ENCODE measurements at places on chromosomes 16 and 17.

DNA sequence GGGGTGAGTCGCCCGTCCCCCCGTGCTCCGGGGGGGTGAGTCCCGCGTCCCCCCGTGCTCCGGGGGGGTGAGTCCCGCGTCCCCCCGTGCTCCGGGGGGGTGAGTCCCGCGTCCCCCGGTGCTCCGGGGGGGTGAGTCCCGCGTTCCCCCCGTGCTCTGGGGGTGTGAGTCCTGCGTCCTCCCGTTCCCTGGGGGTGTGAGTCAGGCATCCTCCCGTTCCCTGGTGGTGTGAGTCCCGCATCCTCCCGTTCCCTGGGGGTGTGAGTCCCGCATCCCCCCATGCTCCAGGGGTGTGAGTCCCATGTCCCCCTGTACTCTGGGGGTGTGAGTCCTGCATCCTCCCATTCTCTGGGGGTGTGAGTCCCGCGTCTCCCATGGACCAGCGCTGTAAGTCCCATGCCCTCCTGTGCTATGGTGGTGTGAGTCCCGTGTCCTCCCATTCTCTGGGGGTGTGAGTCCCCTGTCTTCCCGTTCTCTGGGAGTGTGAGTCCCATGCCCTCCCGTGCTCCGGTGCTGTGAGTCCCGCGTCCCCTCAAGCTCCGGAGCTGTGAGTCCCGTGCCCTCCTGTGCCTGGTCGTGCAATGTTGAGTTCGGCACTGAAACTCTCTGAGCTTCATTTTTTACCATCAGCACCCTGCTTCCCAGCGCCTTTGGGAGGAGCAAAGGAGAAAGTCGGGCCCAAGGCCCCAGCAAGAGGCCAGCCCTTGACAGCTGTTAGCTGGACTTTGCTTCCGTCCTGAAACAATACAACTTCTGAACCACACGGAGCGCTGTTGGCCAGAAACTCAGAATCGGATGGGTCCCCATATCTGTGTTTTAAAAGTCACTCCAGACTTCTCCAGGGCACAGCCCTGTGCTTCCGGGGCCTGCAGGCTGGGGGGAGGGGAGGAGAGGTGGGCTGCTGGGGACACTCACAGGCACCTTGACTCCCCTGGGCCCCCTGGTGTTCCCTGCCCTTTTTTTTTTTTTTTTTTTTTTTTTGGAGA is 11.5 kb upstream of the ZC3H18 start:
- no peak for DNase-seq

- no peak for DNase-seq
Observed at GRCh38 chr17:70825321-70826125, 656.2 kb downstream of the KCNJ2 start.

- no peak for DNase-seq
Observed at GRCh38 chr16:3691761-3692160, 25.6 kb downstream of the TRAP1 start.

- DNase-seq, result no peak
Observed at GRCh38 chr17:14730821-14731220, 429.9 kb downstream of the HS3ST3B1 start.

- peak; percentile 53 for DNase-seq
Observed at GRCh38 chr16:361872-362701, 8.3 kb downstream of the MRPL28 start.

- DNase-seq, result no peak
Observed at GRCh38 chr16:1093284-1094123, 2.5 kb downstream of the C1QTNF8 start.

- no peak for DNase-seq
Observed at GRCh38 chr16:79047337-79047736, 553.2 kb downstream of the MAF start.

DNA sequence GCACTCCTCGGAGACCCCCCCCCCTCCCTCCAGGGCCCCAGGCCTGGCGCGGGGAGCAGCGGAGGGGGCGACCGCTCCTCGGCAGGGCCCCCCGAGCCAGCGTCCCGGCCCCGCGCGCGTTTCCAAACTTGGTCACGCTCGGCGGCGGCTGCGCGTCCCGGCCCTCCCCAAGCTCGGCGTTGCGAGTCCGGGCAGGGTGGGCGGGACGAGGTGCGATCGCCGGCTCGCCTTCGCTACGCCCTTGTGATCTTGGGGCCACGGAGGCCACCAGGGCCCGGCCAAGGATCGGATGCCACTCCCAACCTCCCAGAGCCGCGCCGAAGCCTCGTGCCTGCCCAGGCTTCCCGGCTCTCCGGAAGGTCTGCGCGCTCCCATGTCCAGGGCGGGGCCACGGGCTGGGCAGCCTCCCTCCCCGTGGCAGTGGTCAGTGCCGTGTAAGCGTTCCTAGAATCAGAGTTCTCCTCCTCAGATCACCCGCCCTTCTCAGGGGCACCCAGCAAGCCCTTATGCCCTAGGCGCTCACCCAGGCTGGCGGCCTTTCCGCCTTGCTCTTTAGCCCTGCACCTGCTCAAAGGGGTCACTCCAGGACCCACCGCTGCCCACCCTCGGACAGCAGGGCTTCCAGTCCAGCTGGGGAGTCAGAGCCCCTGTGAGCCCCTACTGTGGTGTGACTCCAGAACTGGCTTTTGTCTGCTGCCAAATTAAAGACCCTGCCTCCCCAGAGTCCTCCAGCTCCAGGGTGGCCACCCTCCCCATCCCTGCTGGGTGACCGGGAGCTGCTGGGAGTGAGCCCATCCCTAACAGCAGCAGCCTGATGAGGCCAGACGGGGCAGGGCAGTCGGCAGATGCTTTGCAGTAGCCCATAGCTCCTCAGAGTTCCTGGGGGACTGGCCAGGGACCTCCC is 12.2 kb upstream of the MRPS23 start:
- no peak for DNase-seq

DNA sequence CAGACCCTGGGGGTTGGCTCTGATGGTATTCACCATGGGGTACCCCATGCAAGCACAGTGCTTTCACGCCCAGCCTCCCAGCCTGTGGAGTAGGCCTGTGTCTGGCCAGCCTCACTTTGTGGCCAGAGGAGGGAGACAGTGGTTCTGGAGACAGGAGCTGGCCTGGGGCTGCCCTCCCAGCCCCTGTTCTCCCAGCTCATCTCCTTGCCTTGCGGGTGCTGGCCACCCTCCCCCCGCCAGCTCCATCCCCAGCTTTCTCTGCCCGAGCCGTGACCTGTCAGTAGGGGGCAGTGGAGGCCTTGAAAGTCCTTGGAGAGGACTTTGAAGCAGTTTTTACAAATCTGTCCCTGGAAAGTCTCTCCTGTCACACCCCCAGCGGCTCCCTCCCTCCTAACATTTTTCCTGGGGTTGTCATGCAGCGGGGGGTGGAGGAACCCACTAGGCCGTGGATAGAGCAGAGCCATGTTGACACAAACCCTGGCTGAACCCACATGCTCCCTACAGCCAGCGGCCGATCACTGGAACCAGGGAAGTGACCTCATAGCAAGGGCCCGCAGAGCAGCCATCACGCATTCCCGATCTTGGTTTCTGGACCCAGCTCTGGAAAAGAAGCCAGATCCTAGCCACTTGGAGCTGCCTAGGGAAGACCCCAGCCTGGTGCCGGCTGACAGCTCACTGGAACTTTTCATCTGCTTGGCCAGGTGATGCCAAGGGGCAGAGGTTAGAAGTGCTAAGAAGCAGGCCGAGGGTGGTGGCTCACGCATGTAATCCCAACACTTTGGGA is 289.4 kb downstream of the SEC14L1 start:
- DNase-seq, result peak; percentile 65

- peak; percentile 90 for DNase-seq
Observed at GRCh38 chr17:5281814-5282641, at the start of gene RABEP1. RABEP1 (plus strand) TSS chr17:5282284; CDS start chr17:5282487, 203 bp downstream.

DNA sequence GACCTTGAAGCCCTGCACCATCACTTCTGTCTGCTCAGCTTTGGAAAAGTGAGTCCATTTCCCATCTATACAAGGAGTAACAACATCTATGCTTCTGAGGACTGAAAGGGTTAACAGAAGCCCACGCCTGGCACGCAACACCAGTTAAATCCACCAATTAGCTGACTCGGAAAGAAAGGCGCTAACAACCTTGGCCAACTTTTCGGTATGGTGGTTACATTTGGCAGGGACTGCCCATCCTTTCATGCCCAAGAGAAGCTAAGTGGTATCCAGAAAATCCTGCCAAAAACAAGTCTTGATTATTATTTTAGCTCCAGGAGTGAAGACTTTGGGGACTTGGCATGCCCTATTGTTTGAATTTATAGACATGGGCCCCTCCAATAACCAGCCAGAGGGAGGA is 202.3 kb upstream of the RPL38 start:
- DNase-seq, result no peak

DNA sequence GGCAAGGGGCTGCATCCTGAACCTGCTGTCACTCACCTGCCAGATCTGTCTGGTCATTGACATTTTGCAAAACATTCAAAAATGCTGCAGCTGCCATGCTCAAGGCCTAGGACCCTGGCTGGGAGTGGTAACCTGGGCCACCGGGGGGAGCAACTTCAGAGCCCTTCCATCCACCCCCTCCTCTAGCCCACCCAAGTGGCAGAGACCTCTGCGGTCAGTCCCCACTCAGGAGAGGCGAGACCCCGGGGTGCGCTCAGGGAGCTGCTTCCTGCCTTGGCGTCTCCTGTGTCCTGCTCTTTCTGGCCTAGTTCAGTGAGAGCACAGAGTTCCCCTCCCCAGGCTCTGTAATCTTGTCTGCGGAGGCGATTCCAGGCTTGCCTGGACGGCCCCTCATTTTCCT is 108.8 kb downstream of the CCDC182 start:
- no peak for DNase-seq

DNA sequence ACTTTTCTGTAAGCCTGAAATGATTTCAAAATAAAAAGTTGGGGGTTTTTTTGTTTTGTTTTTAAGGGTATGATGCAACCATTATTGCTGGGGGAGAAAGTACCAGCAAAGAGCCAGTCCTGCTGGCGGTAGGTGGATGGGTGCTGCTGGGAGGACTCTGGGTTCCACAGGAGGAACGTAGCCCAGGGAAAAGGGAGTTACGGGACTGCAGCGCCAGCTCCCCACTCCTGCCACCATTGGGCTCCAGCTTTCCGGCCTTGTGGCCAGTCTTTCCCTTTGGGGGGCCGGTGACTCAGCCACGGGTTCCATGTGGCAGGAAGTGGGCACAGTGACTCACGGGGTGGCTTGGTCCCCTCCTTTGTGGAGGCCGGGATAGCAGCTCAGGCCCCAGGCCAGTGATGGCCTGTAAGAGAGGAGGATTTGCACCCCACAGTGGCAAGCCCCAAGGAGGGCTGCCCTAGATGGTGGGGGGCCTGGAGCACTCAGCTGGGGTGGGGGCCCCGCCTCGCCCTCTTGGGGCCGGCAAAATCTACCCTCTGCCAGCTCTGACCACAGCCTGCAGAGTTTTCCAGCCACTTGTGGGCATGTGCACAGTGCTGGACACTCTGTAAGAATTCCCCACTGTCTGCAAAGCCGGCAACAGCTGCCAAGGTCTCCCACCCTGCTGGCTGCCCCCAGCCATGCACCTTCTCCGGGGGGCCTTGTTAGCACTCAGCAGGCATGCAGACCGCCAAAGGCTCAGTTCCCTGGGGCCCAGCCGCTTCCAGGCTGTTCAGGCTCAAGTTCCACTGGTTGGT is 30.4 kb downstream of the SOCS3 start:
- DNase-seq, result no peak

DNA sequence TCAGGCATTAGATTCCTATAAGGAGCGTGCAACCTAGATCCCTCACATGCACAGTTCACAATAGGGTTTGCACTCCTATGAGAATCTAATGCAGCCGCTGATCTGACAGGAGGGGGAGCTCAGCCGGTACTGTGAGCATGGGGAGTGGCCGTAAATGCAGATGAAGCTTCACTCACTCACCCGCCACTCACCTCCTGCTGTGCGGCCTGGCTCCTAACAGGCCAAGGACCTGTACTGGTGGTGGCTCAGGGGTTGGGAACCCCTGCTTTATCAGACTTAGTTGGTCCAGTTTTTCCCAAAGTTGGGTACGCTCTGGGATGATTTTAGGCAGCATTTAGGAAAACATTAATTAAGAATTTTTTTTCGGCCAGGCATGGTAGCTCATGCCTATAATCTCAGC is 103.8 kb downstream of the MARF1 start:
- no peak for DNase-seq

GRCh38 chr17:64507413-64507782 is 621 bp downstream of the CEP95 start:
- DNase-seq, result no peak

- DNase-seq, result no peak
Observed at GRCh38 chr17:26818736-26819135, 475.2 kb upstream of the WSB1 start.

DNA sequence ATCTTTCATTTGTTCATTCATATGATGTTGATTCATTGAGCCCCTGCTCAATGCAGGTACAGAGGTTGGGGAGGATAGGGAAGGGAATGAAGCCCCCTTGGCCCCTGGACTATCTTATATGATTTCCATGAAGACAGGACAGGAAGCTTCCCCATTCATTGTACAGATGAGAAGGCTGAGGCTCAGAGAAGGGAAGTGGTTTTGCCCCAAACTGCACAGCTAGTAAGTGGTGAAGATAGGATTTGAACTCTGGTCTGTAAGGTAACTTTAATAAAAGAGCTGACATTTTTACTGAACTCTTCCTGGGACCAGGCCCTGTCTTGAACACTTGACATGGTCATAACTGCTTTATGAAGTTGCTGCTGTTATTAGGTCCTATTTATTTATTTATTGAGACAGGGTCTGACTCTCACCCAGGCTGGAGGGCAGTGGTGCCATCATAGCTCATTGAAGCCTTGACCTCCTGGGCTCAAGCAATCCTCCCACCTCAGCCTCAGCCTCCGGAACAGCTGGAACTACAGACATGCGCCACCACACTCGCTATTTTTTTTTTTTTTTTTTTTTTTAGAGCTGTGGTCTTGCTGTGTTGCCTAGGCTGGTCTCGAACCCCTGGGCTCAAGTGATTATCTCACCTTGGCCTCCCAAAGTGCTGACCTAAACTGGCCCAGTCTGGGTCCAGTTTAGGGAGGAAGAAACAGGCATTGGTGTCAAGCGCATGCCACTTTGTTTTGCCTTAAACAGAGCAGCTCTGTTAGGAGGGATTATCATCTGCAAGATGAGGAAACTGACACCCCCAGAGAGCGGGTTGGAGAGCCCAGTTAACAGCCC is 5.0 kb downstream of the CTF1 start:
- no peak for DNase-seq

- DNase-seq, result no peak
Observed at GRCh38 chr17:82357394-82357793, 1.7 kb upstream of the TEX19 start.

DNA sequence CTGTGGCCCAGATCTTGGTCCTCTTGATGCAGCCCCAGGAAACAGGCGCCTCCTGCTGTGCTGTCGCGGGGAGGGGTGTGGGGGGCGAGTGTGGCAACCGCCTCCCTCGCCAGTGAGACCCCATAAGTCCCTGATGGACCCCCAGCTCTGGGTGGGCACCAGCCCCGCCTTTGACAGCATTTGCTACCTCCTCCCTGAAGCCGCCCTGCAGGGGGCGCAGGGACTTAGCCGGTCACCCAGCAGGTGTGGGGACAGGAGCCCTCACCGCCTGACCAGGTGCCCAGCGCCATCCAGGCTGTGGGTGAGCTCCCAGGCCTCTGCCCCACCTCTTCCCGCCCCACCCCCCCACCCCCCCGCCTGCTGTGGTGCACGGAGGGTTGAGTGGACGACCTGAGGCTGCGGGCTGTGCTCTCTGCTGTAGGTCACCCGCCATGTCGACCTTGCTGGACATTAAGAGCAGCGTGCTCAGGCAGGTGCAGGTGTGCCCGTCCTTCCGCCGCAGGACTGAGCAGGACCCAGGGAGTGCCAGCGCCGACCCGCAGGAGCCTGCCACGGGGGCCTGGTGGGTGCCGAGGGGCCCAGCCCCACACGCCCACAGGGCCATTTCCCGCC is 4.8 kb downstream of the BAIAP3 start:
- no peak for DNase-seq
